ENCODE measurements at places on chromosomes 5 and 9.

GRCh38 chr9:69578026-69578425 is 94.1 kb downstream of the APBA1 start:
- DNase-seq = no peak

GRCh38 chr9:89400403-89401116 is 82.3 kb downstream of the SECISBP2 start:
- DNase-seq = no peak

DNA sequence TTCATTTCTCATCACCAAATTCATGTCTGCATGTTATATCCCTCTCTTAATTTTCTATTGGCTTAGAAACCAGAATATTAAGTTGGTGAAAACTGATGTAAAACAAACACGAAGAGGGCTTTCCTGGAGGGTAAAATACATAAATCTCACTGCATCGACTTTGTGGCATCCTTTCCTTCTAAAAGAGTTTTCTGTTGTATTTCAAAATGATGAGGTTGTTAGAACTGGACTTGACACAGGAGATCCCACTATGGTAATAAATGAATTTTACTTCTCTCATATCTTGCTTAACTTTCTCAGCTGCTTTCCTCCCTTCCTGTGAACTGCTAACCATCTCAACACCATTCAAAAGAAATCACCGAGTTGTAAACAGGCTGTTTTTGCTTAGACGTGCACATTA is 162.0 kb upstream of the TRPC7 start:
- no peak for DNase-seq

- DNase-seq = no peak
These were observed 815.0 kb downstream of the CDH18 start for GRCh38 chr5:19172926-19173470.

GRCh38 chr5:35363387-35363965 is 133.2 kb upstream of the PRLR start:
- DNase-seq = no peak

GRCh38 chr5:170067152-170067551 is 38.5 kb upstream of the FOXI1 start:
- no peak for DNase-seq

DNA sequence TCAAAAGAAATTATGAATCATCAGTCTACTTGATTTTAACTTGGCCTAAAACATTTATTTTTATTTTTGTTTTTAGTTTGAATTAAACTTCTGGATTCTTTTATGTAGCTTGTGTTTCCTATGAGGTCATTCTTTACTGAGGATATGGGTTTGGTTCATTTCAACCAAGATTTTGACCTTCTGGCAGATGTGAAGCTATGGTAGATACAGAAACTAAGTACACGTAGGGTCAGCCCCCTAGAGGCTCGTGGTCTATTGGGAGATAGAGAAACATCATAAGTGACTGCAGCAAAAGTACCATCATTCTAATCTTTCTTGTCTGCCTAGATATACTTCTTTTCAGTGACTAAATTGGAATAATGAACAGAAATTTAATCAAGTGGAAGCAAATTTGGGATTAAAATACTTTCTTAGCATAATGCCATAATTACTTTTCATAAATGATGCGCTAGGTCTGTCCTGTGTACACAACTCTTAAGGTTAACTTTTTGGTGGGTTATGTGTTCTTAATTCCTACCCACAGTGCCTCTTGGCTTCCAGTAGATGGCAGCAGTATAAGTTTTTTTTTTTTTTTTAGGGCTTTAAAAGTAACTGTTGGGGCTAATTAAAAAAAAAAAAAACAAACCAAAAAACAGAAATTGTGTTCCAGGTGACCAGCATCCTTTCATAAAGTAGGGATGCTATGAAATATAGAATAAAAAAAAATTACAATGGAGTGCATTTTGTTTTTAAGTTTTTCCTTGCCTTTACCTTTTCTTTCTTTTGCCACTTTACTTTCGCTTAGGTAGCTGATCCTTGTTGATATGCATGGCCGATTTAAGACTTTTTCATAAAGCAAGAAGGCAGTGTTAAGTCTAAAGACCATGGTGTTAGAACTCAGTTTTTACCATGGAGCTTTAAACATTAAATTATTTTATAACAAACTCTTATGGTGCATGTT is 49.9 kb downstream of the LRRTM2 start:
- DNase-seq = no peak

DNA sequence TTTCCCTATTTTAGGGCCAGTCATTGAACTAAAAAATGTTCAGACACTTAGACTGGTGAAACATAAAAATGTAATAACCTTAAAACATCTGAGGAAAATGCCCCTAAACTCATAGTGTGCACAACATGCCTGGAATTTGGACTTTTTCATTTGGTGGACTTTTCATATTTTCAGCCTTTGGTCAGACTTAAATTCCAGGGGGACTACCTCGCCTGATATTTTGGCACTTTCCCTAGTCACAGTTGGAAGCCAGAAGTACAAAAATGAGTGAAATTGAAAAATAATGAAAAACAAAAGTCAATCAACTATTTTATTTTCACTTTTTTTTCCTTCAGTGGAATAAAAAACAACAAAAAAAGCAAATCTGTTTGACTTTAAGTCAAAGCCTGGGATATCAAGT is 256.2 kb downstream of the ACTL7B start:
- no peak for DNase-seq

GRCh38 chr5:58281189-58281588 is 178.7 kb downstream of the PLK2 start:
- DNase-seq = no peak

GRCh38 chr5:122150215-122150614 is 20.9 kb downstream of the ZNF474 start:
- no peak for DNase-seq

- DNase-seq = no peak
These were observed 61.0 kb downstream of the GALNT10 start for GRCh38 chr5:154251529-154251928.

DNA sequence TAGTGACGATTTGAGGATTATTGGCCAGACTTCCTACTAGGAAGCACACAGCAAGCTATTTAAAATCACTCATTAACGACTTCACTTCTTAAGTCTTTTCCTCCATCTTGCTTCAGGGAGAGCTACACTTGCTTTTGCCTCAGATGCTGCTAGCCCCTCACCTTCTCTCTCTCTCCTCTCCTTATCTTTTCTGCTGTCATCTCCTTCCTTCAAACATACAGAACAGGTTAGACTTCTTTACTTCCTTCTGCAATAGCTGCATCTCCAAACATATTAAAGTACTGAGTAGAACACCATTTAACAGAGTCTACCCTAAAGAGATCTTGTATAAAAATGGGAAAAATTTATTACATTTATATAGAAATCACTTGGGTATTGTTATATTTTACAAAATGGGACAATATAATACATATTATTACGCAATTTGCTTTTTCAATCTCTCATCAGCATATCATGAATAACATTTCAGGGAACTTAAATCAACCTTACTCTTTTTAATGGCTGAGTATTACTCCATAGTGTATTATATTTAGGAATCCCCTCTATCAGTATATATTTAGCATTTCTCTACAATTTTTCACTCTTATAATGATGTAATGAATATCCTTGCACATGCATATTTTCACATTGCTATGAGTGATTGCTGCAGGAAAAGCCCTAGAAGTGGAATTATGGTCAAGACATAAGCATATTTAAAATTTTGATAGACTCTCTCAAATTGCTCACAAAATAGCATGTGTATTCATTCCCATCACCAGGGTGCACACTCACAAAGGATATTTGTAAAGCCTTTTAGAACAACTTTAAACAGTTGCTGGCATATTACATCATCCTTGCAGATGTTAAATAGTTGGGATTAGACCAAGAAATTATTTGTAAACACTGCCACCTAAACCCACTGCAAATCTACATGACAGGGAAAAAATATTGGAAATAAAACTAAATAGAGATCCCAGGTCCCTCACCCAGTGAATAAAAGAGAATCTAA is 164.5 kb upstream of the NFIB start:
- no peak for DNase-seq

DNA sequence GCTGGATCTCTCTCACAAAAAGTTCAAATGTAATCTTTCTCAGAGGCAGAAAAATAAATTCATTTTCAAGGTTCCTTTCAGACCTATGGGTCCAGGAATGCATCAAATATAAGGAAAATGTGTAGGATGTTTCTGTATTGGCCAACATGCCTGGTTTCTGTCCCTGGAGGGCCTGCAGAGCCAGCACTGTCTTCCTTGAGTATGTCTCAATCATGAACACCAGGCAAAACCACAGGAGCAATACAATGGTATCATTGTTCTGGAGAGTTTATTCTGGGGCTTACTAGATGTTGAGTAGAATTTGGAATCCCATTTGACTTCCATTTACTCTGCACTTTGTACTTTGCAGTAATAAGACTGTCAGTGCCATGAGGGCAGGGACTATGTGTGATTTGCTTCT is 23.5 kb downstream of the INSYN2B start:
- DNase-seq = no peak

GRCh38 chr9:138083873-138084272 is 206.3 kb downstream of the CACNA1B start:
- no peak for DNase-seq

DNA sequence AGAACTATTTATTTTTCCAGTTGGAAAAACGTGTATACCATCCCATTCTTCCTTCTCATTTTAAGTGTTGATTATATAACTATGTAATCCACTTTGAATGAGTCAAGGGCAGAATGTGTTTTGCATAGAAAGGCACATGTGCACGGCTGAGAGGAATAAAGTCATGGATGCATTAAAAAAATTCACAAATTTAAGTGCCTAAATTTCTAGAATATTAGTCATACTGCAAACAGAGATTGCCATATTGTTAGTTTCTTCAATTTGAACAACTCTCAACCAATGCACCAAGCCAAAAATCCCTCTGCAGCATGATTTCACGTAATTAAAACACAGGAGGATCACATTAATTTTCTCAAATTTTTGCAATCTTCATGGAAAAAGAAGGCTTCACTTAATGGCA is 166.3 kb downstream of the MPDZ start:
- DNase-seq = no peak

GRCh38 chr5:169670769-169671525 is 33.9 kb downstream of the DOCK2 start:
- no peak for DNase-seq

GRCh38 chr5:14879937-14880589 is 8.5 kb upstream of the ANKH start:
- no peak for DNase-seq

DNA sequence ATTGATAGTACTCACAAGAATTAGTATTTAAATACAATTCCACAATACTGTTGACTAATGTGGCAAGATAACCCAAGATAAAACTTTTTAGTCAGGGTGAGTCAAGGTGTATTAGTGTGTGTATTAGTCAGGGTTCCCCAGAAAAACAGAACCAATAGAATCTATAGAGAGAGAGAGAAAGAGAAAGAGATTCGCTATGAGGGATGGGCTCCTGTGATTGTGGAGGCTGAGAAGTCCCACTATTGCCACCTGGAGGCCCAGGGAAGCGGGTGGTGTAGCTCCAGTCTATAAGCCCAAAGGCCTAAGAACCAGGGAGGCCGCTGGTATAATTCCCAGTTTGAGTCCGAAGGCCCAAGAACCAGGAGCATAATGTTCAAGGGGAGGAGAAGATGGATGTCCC is 10.0 kb upstream of the SHISAL2B start:
- DNase-seq = no peak

DNA sequence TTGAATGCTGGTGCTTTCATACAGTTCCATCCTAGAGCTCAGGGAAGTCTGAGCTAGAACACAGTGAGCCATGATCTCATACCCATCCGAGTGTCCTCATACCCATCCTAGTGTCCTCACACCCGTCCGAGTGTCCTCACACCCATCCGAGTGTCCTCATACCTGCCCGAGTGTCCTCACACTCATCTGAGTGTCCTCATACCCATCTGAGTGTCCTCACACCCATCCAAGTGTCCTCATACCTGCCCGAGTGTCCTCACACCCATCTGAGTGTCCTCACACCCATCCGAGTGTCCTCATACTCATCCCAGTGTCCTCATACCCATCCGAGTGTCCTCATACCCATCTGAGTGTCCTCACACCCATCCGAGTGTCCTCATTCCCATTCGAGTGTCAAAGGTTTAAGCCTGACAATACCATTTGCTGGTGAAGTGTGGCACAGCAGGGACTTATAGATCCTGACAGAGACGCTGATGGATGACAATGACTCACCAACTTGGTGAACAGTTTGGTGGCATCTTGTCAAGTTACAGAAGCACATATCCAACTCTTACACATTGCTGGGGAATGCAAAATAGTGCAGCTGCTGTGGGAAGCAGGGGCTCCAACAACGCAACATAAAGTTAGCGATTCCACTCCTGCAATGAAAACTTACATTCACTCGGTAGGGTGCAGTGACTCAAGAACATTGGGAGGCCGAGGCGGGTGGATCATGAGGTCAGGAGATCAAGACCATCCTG is 77.0 kb upstream of the COL5A1 start:
- no peak for DNase-seq

DNA sequence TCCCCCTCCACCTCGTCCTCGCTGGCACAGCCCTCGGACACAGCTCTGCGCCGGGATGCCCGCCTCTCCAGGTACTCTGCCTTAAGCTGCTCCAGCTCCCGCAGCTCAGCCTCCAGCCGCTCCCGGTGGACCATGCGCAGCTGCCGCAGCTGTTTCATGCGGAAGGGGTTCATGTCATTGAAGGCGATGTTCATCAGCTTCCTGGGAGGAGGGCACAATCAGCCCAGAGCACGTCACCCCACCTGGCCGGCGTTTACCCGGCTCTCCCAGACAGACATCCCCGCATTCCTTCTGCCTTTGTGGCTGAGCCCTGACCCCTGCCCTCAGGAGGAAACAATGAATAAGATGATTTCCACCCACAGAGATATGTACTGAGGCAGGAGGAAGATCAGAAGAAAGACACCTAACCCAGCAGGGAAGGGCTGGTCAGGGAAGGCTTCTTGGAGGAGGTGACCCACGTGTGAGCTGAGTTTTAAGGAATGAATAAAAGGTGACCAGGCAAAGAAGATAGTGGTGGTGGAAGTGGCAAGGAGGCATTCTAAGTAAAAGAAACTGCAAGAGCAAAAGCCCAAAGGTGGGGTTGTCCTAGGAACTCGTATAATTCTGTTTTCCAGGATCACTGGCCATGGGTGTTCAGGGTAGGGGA is 7.1 kb upstream of the CORO2A start:
- DNase-seq = no peak

GRCh38 chr5:80714570-80715298 is 60.0 kb upstream of the DHFR start:
- no peak for DNase-seq

Data from CD4-positive, alpha-beta T cell treated with Interleukin-15 for 1 hour (primary cell).